ENCODE measurements at places on chromosomes 5 and 9.

DNA sequence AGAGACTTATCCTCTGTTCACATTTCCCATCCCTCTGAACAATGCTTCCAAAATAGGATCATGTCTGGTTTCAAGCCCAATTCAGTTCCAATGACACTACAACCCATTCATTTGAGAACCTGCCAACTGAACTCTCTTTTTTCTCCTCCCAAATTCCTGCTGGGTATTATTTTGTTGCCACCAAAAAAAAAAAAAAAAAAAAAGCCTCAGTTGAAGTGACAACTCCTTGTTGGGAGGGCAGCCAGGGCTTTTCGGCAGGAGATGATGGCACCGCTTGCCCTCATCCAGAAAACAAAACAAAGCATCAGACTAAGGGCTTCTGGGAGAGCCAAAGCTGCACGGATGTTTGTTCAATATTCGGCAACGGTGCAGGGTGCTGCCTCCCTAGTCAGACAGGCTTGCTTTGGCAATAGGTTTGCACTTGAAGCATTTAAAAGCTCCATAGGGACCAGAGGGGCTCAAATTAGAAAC is 30.6 kb upstream of the TRIM32 start:
- no peak for DNase-seq

DNA sequence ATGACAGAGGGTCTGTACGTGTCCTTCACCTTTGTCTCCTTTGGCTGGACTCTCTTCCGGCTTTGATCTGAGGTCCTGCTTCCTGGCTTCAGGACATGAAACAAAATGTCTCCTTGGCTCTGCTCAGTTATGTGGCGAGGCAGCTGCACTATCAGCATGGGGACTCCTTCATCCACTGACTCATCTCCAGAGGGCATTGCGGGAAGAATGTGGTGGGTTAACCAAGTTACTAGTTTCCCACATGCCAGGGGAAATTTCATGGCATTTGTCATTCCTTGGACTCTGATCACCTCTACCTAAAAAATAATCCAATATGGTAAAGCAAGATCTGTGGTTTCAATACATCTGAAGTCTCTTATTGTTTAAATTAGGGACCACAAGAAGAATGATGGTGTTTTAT is 259.7 kb downstream of the MED10 start:
- DNase-seq, result no peak

DNA sequence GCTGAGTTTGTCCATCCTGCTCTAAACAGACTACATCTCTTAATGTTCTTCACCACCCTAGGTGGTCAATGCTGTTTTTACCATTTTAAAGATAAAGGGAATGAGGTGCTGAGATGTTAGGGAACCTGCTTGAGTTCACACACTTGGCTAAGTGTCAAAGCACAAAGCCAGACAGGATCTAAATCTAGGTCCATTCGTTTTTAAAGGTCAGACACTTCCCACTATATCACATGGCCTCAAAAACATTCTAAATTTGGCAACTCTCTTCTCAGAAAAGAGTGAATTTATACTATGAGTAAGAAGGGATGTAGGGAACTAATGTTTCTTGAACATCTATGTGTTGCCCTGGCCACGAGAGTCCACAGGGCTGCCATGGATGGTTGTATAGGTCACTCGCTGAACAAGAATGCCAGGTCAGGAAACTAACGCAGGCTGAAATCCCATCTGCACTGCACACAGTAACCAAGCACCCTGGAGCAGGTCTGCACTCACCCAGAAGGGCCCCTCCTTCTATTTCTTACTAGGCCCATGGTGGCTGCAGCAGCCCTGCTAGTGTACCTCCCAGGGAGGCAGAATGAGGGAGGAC is 213.0 kb downstream of the SPOCK1 start:
- no peak for DNase-seq

DNA sequence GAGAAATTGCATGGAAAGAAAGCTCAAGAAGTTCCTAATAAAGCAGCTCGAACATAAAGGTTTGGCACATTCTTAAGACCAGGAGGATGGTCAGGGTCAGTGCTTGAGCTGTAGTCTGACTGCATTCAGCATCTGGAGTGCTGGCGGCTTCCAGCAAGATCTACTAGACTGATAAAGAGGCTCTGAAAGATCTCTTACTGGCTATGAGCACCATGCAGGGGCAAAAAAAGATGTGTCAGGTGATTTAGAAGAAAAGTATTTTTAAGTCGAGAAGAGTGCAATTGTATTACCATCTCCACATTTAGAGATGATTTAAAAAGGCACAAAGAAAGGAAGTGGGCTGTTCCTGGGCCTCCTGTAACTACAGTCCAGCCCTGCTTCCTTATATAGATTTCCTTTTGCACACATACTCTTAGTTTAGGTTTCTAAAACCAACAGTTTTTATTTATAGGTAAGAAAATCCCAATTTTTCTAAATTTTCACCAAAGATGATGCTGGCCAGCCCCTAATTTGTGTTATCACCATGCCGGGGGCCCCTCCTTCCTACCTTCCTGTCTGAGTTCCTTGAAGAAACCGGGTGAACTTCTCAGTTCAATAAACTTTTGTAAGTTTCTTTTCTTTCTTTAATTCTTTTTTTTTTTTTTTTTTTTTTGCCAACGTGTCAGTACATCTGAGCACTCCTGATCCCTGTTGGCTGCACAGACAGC is 65.9 kb upstream of the PLPP1 start:
- no peak for DNase-seq

DNA sequence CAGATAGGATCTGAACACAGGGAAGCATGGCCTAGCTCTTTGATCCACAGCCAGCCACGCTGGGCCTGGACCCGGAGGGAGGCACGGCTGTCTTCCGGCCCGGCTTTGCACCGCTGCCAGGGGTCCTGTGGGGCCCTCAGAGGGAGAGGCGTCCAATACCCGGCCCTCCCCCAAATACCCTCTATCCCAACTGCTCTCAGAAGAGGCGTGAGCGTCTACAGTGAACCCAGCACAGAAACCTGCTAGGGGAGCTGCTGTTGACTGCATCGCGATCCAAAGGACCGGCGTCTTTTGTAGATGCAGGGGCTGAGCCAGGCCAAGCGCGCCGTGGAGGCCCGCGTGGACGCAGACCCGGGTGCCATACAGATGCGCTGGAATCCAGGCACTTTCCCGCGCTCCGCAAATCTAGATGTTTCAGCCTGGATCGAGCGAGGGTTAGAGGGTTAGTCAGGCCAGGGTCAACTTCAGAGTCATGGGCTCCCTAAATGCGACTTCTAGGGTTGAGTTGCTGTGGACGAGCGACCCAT is 1.1 kb upstream of the TCF7 start:
- no peak for DNase-seq

- DNase-seq, result no peak
Measured at GRCh38 chr9:82645600-82645999, 417.3 kb downstream of the RASEF start.

- DNase-seq, result peak; percentile 58
Measured at GRCh38 chr9:91197232-91198181, 164.2 kb downstream of the AUH start.

DNA sequence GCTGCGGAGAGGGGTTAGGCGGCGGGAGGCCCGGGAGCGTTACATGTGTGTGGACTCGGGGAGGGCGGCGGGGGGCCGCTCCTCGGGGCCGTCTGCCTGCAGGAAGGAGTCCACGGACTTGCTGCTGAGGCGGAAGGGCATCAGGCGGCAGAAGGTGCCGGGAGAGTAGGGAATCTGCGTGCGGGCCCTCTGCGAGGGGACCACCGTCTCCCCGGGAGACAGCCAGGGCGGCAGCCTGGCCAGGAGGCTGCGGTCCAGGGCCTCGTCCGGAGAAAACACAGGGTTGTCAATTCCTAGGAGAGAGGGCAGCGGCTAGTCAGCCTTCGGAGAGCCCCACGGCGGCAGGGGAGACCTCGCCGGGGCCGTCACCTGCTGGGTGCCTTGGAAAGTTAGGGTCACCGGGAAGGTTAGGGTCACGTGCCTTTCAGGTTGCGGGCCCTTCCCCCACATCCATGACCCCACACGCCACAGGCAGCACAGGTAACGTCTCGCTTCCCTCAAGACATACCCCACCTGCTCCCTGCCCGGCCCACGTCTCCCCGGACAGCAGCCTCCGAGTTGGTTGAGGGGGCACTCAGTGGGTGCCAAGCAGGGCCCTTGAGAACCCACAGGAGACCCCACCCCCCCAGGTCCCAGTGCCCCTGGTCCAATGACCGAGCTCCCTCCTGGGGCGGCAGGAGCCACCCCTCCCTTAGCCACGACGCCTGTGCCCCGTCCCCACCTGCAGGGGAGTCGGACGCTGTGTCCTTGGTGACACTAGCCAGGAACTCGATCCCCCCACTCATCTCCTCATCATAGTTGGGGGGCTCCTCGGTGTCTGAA is 32.1 kb downstream of the EXOC3 start:
- no peak for DNase-seq

GRCh38 chr9:13264788-13265187 is 14.7 kb downstream of the MPDZ start:
- no peak for DNase-seq

DNA sequence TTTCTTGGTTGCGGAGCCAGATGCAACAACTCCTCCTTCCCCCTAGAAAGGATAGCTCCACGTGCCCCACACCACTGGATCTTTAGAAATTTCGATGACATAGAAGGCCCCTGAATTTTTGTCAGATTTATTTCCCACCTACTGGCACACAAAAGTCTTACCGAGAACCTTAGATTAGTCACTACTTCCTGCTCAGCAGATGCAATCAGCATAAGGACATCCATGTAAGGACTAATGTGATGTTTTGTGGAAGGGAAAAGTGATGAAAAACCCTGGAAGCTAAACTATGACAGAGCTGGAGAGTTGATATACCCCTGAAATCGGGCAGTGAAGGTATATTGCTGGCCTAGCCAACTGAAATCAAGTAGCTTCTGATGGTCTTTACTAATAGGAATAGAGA is 125.5 kb upstream of the NFIL3 start:
- no peak for DNase-seq

GRCh38 chr9:88808019-88808656 is 183.1 kb upstream of the S1PR3 start:
- DNase-seq, result no peak

DNA sequence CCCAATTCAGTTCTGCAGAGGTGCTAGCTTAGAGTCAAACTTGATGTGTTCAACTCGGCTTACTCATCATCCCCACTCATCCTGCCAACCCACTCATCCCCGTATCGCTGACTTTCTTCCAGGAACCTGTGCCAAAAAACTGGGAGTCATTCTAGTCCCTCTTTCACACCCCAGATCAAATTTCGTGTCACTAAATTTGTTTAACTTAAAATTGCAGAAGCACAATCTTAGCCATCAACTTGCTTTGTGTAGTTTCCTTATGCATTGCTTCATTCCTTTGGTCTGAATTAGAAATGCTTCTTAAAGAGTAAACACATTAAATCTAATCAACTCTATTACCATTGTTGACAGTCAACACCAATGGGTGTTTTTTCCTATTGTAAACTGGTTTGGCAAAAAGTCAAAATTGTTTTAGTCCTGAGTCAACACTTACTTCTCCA is 162.4 kb downstream of the TTC39B start:
- DNase-seq, result no peak

- DNase-seq, result no peak
Measured at GRCh38 chr9:14366076-14366475, 52.1 kb upstream of the NFIB start.

DNA sequence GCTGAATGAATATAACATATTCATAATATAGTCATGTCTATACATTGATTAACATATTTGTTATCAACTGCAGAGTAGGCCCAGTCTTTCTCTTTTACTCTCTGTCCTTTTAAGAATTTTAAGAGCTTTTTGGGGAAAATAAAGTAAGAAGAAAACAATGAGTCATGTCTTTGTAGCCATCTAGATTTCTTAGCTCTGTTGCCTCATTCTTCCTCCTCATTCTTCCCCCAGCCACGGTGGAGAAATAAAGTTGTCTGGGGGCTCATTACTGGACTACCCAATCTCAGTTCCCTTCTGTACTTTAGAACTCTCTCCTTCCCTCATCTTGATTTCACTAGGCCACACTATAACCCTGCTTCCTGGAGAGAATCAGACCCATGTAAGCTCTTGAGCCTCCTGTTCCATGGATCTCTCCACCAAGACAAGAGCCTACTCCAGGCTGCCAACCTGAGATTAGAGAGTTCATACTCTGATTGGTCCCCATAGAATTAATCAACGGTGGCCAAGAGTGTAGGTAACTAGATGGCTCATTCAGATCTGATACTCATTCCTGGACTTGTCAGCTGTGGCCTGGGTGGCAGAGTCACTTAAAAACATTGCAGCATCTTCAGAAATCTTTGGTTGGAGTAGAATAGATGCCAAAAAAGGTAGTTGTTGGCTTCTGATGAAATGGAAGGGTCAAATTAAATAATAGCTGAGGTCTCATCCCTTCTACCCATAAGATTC is 44.2 kb downstream of the ITGA1 start:
- DNase-seq, result no peak

GRCh38 chr5:135880278-135880677 is 15.4 kb downstream of the IL9 start:
- no peak for DNase-seq

DNA sequence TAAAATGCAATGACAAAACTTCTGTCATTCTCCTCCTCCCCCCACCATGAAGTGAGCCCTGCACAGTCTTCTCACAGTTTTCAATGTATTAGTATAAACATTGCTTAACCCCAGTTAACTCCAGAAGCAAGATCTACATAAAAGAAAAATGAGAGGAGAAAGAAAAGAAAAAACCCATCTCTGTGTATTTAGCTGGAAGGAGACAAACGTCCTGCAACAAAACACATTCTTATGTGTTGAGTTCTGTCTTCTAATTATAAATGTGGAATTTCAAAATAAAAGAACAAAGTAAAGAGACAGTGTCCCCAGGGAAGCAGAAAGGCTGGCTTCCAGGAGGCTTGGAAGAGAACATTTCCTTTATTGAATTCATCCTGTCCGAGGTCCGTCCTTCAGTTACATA is 491.9 kb upstream of the TUSC1 start:
- DNase-seq, result no peak

GRCh38 chr5:68932830-68933434 is 160.9 kb upstream of the SLC30A5 start:
- no peak for DNase-seq

GRCh38 chr5:57822651-57823050 is 340.0 kb upstream of the ACTBL2 start:
- no peak for DNase-seq

DNA sequence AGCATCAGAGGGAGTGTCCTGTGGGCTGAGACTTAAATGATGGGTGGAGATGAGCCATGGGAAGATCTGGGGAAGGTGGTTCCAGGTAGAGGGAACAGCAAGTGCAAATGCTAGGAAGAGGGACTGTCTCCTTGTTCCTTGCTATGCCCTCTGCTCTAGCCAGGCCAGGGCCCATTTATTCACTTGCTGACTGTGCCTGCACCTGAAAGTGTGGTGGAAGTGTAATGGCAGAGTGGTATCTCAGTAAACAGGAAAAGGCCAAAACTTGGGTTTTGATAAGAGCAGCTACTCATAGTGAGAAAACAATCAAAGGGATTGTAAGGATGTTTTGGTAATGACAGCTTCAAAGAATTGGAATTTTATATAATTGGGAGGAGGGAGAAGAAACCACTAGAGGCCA is 32.4 kb downstream of the TLE4 start:
- DNase-seq, result no peak
